ENCODE measurements at places on chromosomes 11 and 22.

GRCh38 chr11:6557761-6558674 is 45.4 kb downstream of the RRP8 start:
- DNase-seq = no peak

- no peak for DNase-seq
Measured at GRCh38 chr11:44475114-44475686, 90.3 kb upstream of the CD82 start.

GRCh38 chr11:35083431-35084238 is 55.3 kb upstream of the CD44 start:
- DNase-seq = peak; percentile 74

GRCh38 chr11:16372355-16372754 is 16.0 kb upstream of the SOX6 start:
- no peak for DNase-seq

- DNase-seq = peak; percentile 47
Measured at GRCh38 chr11:96075532-96075959, 151.6 kb upstream of the MTMR2 start.
